ENCODE measurements at places on chromosomes 5 and 9. TPM values are rescaled to one million over a fixed set of nuclear protein-coding genes. Genes with fewer than 3 reads are reported as not detected.

The KCNV2 gene
- not detected for polyA plus RNA-seq

DNA sequence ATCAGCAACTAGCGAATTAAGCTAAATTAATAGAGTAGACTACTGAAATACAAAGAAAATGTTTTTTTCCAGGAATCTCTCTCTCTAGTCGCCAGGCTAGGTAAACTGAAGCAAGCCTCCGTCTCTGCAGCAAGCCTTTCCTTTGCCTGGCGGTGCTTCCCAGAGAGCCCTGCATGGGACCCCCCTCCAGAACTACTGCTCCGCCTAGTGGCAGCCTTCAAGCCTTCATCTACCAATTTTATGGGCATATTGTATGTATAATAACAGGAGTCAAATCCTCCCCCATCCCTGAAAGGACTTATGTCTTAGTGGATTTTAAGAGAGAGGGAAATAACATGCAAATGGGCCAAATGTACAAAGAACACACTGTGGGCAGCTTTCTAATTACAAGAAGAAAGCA is 241.9 kb downstream of the SAXO1 start:
- H3K27me3 ChIP-seq = no peaks in the 10 kb centered on the region
- H3K4me3 ChIP-seq = no peak overlapping the region
- no peak for DNase-seq
- no peak overlapping the region for H3K27ac ChIP-seq
- no peaks in the 10 kb centered on the region for H3K4me1 ChIP-seq

The HRCT1 gene
- polyA plus RNA-seq = not detected

GRCh38 chr5:96942911-96943310 is 7.0 kb downstream of the LNPEP start:
- H3K4me1 ChIP-seq = peaks cover 9% of the 10 kb centered on the region
- no peaks in the 10 kb centered on the region for H3K27me3 ChIP-seq
- H3K36me3 ChIP-seq = peaks cover 9% of the 10 kb centered on the region
- no peak overlapping the region for H3K4me3 ChIP-seq

- H3K4me1 ChIP-seq = no peaks in the 10 kb centered on the region
- H3K36me3 ChIP-seq = no peaks in the 10 kb centered on the region
- no peak overlapping the region for H3K4me3 ChIP-seq
- no peaks in the 10 kb centered on the region for H3K27me3 ChIP-seq
- no peak for DNase-seq
These were observed 630.2 kb upstream of the DMAC1 start for GRCh38 chr9:8429768-8430167.

GRCh38 chr9:133826289-133827085 is 88.3 kb upstream of the SARDH start:
- no peak overlapping the region for H3K27ac ChIP-seq
- H3K36me3 ChIP-seq = peaks cover 3% of the 10 kb centered on the region
- no peaks in the 10 kb centered on the region for H3K27me3 ChIP-seq
- H3K4me1 ChIP-seq = peaks cover 44% of the 10 kb centered on the region
- DNase-seq = no peak

DNA sequence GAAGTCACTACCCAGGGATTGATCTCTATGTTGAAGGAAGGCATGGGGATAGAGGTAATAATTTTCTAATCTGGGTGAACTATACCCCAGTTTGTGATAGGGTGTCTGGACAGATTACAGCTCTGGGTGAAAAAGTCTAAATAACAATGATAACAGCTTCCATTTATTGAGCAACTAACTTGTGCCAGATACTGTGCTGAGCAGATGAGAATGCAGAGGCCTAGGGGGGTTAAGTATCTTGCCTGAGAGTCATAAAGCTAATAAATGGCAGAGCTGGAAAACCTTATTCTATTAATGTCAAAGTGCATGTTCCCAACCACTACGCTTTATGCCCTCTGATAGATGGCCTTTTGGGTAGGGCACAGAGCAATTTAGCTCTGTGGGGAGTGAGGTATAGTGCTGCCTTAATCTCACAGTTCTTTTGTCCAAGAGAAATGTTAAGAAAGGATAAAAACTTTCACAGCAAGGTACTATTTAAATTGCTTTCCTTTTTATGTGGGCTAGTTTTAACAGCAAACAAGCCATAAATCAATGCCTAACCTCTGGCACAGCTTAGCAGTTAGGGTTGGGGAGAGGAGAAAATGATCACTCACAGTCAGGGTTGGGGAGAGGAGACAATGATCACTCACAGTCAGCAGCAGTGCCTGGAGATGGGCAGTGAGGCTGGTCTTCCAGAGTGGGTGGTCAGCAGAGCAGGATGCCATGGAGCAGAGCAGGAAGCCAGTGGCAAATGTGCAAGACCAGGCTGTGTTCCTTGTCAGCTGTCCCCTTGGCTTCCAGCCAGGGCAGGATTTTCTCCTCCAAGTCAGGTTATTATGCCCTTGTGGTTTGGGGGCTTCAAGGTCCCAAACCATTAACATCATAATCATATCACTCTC is 187.0 kb downstream of the CARTPT start:
- no peaks in the 10 kb centered on the region for H3K36me3 ChIP-seq
- no peak for DNase-seq
- no peak overlapping the region for H3K27ac ChIP-seq

The MUSK gene
- polyA plus RNA-seq = not detected

- H3K36me3 ChIP-seq = no peaks in the 10 kb centered on the region
- no peaks in the 10 kb centered on the region for H3K4me1 ChIP-seq
- no peak for DNase-seq
These were observed 268.6 kb downstream of the SEC61B start for GRCh38 chr9:99490729-99491128.
